Neural cell (in vitro differentiated cells): ENCODE measurements at places on chromosomes 7 and 10. TPM values are rescaled to one million over a fixed set of nuclear protein-coding genes. Genes with fewer than 3 reads are reported as not detected.

The DRGX gene
- not detected in 2 replicates for polyA plus RNA-seq

The PHKG1 gene
- polyA plus RNA-seq: 2.6 TPM in 1 of 2 replicates, not detected in the other

The OR2A42 gene
- polyA plus RNA-seq: not detected in 2 replicates

The SPDYE11 gene
- 0.48 and 0.87 TPM in 2 replicates for polyA plus RNA-seq

The GPR146 gene
- not detected in 2 replicates for polyA plus RNA-seq

The DKK1 gene
- 0.12 TPM in 1 of 2 replicates, not detected in the other for polyA plus RNA-seq

The OR2A12 gene
- polyA plus RNA-seq: not detected in 2 replicates

The HOXA10 gene
- polyA plus RNA-seq: not detected in 2 replicates

The PCDH15 gene
- 1.2 and 1.6 TPM in 2 replicates for polyA plus RNA-seq

The LLCFC1 gene
- polyA plus RNA-seq: not detected in 2 replicates

The ZWINT gene
- 9.5 and 12.7 TPM in 2 replicates for polyA plus RNA-seq

The OR13A1 gene
- polyA plus RNA-seq: 0.11 and 0.32 TPM in 2 replicates

The MAT1A gene
- not detected in 2 replicates for polyA plus RNA-seq

The MAD1L1 gene
- 31.4 and 59.7 TPM in 2 replicates for polyA plus RNA-seq

The CALD1 gene
- 7.0 and 8.0 TPM in 2 replicates for polyA plus RNA-seq

The STN1 gene
- polyA plus RNA-seq: 8.4 and 9.4 TPM in 2 replicates

The OPTN gene
- polyA plus RNA-seq: 31.0 and 38.2 TPM in 2 replicates

The LIPF gene
- not detected in 2 replicates for polyA plus RNA-seq

The EGFR gene
- 0.02 and 0.22 TPM in 2 replicates for polyA plus RNA-seq

The AIMP2 gene
- 41.5 and 46.9 TPM in 2 replicates for polyA plus RNA-seq

The MINDY3 gene
- polyA plus RNA-seq: 43.8 and 56.5 TPM in 2 replicates

The ITGB8 gene
- polyA plus RNA-seq: 11.2 and 12.2 TPM in 2 replicates

The PTPN20 gene
- polyA plus RNA-seq: not detected in 2 replicates

The TAS2R60 gene
- not detected in 2 replicates for polyA plus RNA-seq

The KDM7A gene
- 6.4 and 8.2 TPM in 2 replicates for polyA plus RNA-seq

The NPC1L1 gene
- polyA plus RNA-seq: 0.20 TPM in 1 of 2 replicates, not detected in the other

The LBX1 gene
- polyA plus RNA-seq: 0.08 TPM in 1 of 2 replicates, not detected in the other

The ITGB1 gene
- polyA plus RNA-seq: 59.2 and 62.4 TPM in 2 replicates

The TMEM229A gene
- polyA plus RNA-seq: 0.31 and 0.94 TPM in 2 replicates

The GIMAP1 gene
- not detected in 2 replicates for polyA plus RNA-seq

The CTNNA3 gene
- 0.06 and 0.14 TPM in 2 replicates for polyA plus RNA-seq

The CACNA2D1 gene
- polyA plus RNA-seq: 6.7 and 7.0 TPM in 2 replicates

The KCP gene
- 0.31 and 0.54 TPM in 2 replicates for polyA plus RNA-seq

The PURB gene
- polyA plus RNA-seq: 12.9 and 14.7 TPM in 2 replicates

The MLXIPL gene
- 1.8 TPM in 1 of 2 replicates, not detected in the other for polyA plus RNA-seq

The CLRN3 gene
- not detected in 2 replicates for polyA plus RNA-seq

The C7orf33 gene
- polyA plus RNA-seq: not detected in 2 replicates

The PHYHIPL gene
- 33.9 and 49.5 TPM in 2 replicates for polyA plus RNA-seq

The CFAP46 gene
- 2.6 and 3.5 TPM in 2 replicates for polyA plus RNA-seq

The HTR5A gene
- 0.14 TPM in 2 replicates for polyA plus RNA-seq

The ZSCAN25 gene
- 12.1 and 12.2 TPM in 2 replicates for polyA plus RNA-seq

The MGAM2 gene
- polyA plus RNA-seq: 0.66 and 0.76 TPM in 2 replicates

The CUTC gene
- 26.2 and 33.8 TPM in 2 replicates for polyA plus RNA-seq

The SPDYE8 gene
- 0.63 and 3.3 TPM in 2 replicates for polyA plus RNA-seq

The UCN3 gene
- not detected in 2 replicates for polyA plus RNA-seq

The IDI2 gene
- 0.24 TPM in 1 of 2 replicates, not detected in the other for polyA plus RNA-seq

The SLC26A3 gene
- polyA plus RNA-seq: not detected in 2 replicates

The HMX2 gene
- not detected in 2 replicates for polyA plus RNA-seq

The CPEB3 gene
- 17.9 and 20.0 TPM in 2 replicates for polyA plus RNA-seq

The CC2D2B gene
- polyA plus RNA-seq: 0.61 TPM in 1 of 2 replicates, not detected in the other

The MRC1 gene
- polyA plus RNA-seq: 0.12 TPM in 1 of 2 replicates, not detected in the other

The PDZD7 gene
- 1.5 and 2.6 TPM in 2 replicates for polyA plus RNA-seq

The LIPM gene
- polyA plus RNA-seq: not detected in 2 replicates

The WBP1L gene
- 20.8 and 22.2 TPM in 2 replicates for polyA plus RNA-seq

The BAG3 gene
- 0.28 and 0.61 TPM in 2 replicates for polyA plus RNA-seq

The TMEM270 gene
- polyA plus RNA-seq: not detected in 2 replicates

The NFE2L3 gene
- 1.7 and 2.9 TPM in 2 replicates for polyA plus RNA-seq
